Activated effector memory CD4-positive, alpha-beta T cell treated with Interleukin-2 at 50 U/mL for 16 hours (primary cell): ENCODE measurements at places on chromosomes 2 and 18.
A peak's percentile ranks its signal among the peaks of the same experiment; 100 is the strongest.

GRCh38 chr2:9714630-9715214 lies 83.9 kb upstream of the YWHAQ start:
- DNase-seq = no peak

GRCh38 chr2:181780657-181781056 lies 100.3 kb upstream of the NEUROD1 start:
- no peak for DNase-seq

DNA sequence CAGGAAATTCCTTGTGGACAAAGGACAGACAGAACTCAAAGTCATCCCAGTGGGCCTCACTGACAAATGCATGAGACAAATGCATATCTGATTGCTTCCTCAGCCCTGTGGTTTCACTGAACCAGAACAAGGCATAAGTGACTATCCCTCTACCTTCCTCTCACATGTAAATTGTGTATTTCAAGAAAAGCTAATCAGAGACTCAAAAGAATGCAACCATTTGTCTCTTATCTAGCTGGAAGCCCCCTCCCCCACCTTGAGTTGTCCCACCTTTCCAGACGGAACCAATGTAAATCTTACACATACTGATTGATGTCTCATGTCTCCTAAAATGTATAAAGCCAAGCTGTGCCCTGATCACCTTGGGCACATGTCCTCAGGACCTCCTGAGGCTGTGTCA lies 102.0 kb upstream of the TMEM200C start:
- no peak for DNase-seq

DNA sequence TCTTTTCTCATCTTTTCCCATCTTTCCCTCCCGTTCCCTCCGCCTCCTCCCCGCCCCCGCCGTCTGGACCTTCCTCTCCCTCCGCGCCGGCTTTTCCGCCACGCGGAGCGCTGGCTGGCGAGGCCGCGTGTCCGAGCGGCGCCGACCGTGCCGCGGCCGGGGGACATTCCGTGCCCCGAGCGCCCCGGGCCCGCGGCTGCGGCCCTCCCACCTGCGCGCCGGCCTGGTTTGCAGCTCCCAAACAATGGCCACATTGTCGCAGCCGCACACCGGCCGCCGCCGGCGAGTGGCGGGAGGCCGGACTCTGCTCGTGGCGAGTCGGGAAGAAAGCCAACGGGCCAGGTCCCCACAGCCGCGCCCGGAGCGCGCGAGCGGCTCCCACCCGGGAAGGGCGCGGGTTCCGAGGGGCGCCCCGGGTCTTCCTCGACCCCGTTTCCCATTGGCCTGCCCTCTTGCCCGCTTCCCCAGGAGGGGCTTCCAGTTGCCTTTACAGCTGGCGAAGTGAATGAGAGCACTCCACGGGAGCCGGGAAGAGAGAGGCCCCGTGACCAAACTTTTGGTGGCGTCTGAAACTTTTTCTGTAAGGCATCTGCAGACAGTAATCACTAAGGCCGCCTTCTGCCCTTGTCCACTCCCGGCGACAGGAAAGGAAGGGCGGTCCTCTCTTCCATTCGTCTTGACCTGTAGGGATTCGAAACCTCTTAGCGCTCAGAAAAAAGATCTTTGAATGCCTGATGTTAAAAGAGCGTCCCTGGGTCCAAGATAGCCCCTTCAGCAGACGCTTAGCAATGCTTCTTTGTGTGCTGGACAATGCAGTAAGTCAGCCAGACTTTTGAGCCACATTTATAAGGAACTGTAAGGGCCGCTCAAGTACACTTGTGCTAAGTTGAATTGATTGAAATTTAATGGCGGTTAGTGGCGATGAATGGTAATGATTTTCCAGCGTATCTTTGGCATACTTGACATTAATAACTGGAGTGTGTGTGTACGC lies 6.2 kb downstream of the GLI2 start:
- DNase-seq = no peak

DNA sequence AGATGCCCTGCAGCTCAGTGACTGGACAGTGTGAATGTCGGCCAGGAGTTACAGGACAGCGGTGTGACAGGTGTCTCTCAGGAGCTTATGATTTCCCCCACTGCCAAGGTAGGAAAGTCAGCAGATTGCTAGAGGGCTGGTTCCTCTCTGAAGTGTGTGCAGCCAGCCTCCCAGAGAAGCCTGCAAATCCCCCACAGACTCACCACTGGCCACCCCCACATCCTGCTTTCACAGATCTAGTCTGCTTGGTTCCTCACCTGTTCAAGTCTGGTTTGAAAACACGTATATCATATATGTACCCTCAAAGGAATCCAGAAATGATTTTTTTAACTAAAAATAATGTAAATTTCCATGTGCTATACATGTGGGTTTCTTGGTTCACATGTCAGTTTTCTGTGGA lies 121.1 kb downstream of the LAMA3 start:
- DNase-seq = peak; percentile 20

GRCh38 chr2:234608946-234609345 lies 112.1 kb upstream of the ARL4C start:
- no peak for DNase-seq

DNA sequence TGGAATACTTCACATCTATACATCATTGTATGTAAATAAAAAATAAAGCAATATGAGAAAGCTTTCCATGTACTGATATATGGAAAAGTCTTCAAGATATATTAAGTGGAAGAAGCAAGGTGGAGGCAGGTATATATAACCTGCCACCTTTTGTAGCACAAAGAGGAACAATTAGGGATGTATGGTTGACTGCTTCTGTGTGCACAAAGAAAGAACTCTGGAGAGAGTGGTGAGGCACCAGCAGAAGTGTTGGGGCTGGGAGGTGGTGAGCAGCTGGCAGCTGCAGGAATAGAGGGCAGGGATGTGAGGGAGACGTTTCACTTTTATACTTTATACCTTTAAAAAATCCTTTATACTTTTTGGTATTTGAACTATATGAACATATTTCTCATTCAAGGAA lies 26.1 kb downstream of the KIF5C start:
- no peak for DNase-seq

DNA sequence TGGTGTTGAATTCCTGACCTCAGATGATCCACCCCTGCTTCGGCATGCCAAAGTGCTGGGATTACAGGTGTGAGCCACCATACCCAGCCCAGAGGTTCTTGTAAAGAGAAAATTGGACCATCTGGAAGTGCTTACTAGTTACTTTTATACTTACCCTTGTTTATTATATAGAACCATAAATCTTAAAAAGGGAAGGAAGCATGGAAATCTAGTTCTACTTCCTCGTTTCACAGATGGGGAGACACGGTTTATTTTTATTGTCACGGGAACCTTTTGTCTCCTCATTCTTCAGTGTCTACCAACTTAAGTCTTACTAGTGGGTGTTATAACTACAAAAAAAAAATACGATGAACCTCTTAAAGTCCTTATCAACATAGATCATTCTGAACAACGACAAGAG lies 45.8 kb upstream of the PDK1 start:
- DNase-seq = no peak

GRCh38 chr2:880201-880970 lies 70.3 kb upstream of the SNTG2 start:
- no peak for DNase-seq

GRCh38 chr2:28142386-28142785 lies 250.3 kb upstream of the FOSL2 start:
- no peak for DNase-seq

GRCh38 chr2:13651684-13652131 lies 935.0 kb downstream of the TRIB2 start:
- no peak for DNase-seq

GRCh38 chr18:57976230-57976773 lies 67.7 kb upstream of the NEDD4L start:
- DNase-seq = no peak

GRCh38 chr2:226187156-226187555 lies 612.5 kb downstream of the IRS1 start:
- DNase-seq = no peak

- no peak for DNase-seq
These were observed 92.1 kb downstream of the RNF144A start for GRCh38 chr2:7009207-7009911.

GRCh38 chr18:59518705-59519104 lies 159.6 kb upstream of the LMAN1 start:
- no peak for DNase-seq

DNA sequence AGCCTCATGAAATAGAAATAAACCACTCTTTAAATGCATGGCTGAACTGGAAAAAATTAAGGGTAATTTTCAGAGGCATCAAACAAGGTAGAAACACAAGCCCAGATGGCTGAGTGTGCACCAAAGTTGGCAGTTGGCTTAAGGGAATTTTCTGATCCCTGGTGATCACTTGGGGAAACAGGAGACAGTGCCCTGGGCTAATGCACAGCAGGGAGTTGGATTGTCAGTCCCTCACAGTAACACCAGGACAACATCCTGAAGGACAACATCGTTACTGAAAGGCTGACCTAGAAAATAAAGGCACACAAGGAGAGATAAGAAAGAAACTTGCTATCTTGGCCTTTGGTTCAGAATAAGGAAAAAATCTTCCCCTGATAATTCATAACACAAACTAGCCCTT lies 417.0 kb downstream of the SLC4A3 start:
- DNase-seq = no peak
